ENCODE measurements at places on chromosomes 11 and 22.

GRCh38 chr11:101224221-101224620, 94.6 kb upstream of the PGR start:
- DNase-seq, result no peak

DNA sequence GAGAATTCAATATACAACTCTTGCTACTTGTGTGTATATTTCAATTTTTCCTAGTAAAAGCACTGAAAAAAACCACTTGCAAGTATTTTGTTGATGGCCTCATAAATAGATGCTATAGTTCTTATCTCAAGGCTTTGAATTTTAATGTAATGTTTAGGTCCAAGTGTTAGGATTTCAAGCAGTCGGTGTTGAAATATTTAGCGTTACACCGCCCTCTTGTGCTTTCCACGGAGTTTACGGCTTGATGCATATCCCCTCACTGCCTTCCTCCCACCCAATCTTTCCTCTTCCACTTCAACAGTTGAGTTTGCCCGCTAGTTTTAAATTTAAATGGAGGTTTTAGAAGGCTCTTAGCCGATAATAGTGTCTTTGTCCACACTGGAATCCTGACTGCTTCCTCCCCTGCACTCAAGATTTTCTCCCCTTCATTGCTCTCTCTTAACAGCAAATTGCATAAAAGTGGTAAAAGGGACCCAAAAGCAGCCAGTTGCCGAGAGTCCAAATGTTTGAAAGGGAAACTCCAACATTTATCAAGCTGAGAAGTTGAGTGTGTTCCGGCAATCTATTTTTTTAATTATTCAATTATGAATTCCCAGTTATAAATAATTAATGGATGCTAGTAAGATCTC, 25.9 kb upstream of the HTATIP2 start:
- DNase-seq, result no peak

DNA sequence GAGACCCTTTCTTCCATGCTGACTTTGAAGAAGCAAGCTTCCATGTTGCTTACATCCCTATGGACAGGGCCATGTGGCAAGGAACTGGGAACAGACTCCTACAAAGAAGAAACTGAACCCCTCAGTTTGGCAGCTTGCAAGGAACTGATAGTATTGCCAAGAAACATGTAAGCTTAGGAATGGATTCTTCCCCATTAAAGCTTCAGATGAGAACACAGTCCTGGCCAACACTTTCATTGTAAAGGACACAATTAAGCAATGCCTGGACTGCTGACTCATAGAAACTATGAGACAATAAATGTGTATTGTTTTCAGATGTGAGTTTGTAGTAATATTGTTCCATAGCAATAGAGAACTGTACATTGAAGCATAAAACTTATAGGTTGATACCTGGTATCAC, 82.4 kb downstream of the AASDHPPT start:
- DNase-seq, result no peak

GRCh38 chr11:26204101-26204500, 127.8 kb upstream of the ANO3 start:
- no peak for DNase-seq

- no peak for DNase-seq
Observed at GRCh38 chr11:64150051-64150450, 15.9 kb downstream of the MACROD1 start.

GRCh38 chr11:34305193-34305592, 52.6 kb downstream of the ABTB2 start:
- no peak for DNase-seq
